Activated T-cell treated with anti-CD3 and anti-CD28 coated beads, Interleukin-2, amount 50 U/mL, for 72 hours (primary cell): ENCODE measurements at places on chromosomes 5 and 9.

- no peak for DNase-seq
Measured at GRCh38 chr5:26805076-26805475, 233.3 kb downstream of the CDH9 start.

- peak; percentile 67 for DNase-seq
Measured at GRCh38 chr5:14665949-14666348, 1.4 kb downstream of the OTULIN start.

GRCh38 chr5:26326153-26326759, 712.1 kb downstream of the CDH9 start:
- no peak for DNase-seq

GRCh38 chr9:96158909-96159575, 142.9 kb downstream of the HSD17B3 start:
- DNase-seq = no peak

DNA sequence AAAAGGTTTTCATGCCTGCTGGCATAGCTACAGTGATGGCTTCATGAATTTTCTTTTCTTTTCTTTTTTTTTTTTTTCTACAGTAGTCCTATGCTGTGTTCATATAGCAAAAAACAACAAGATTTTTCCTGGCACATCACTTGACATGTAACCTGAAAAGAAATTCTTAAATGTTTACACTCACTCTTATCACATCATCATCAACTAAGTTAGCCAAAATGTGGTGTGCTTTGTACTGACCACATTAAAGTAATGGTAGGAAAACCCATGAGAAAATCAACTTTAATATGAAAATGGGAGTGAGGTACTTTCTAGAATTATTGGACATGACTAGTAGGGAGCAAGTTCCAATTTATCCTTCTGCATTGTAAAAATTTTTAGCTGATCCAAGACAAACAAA, 146.7 kb downstream of the SSBP2 start:
- DNase-seq = no peak
